ENCODE measurements at places on chromosomes 7 and 10. TPM values are rescaled to one million over a fixed set of nuclear protein-coding genes. Genes with fewer than 3 reads are reported as not detected.

DNA sequence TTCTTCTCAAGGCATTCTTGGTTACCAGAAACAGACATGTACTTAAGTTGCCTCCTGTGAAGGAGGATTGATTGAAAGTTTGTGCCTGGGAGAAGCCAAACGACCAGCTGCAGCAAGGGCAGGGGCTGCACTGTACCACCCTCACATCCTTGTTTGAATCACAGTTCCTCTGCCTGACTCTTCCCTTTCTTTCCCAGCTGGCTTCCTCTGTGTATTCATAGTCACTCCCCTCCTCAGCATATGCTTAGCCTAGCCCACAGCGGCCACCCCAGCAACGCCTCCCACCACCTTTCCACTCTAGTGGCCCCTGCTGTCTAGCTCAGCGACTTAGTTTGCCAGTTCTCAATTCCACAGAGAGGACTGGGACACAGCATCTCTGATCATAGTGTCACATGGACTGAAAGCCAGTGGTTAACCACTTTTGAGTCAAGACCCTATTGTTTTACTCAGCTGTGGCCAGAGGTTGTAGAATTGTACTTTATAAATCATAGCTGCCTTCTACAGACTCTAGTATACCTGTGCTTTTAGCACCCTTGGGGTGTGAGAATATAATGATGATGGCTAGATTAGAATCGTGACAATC lies 643.0 kb downstream of the SUGCT start:
- no peak for DNase-seq

The DPP6 gene
- 1.8 TPM for total RNA-seq

DNA sequence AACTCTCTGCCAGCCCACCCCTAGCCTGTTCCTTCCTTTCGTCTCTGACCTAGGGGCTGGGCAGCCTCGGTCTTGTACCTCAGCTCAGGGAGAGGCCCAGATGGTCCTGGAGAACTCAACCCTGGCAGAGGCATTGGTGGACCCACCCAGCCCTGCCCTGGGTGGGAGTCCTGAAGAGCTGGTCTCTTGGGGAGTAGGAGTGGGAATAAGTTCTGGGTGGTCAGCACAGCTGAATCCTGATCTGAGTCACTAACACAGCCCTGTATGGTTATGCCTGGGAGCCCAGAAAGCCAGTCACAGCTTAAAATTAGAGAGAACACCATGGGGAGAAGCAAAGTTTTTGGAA lies 84.0 kb downstream of the SORBS1 start:
- DNase-seq, result no peak

The CHAT gene
- not detected for total RNA-seq

The EPHB6 gene
- total RNA-seq, result 65.6 TPM

The OR2A42 gene
- not detected for total RNA-seq

The STN1 gene
- total RNA-seq, result 44.7 TPM

The KBTBD2 gene
- 56.4 TPM for total RNA-seq

DNA sequence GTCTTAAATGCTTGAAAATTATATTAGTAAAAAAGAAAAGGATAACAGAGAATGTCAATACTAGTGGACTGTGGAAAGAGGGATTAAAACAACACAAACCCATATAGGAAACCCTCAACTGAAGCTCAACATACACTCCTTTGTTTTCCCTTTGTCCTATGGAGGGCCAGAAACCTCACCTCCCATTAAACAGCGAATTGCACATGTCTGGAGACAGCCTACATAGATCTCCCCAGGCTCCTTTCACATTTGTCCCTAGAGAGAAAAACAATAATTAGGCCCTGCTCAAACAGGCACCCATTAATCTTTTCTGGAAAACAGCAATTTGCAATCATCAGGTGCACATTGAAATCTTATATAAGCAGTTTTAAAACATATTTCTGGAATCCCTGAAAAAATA lies 87.6 kb upstream of the SEMA3D start:
- no peak for DNase-seq

- no peak for DNase-seq
Observed at GRCh38 chr10:91788527-91788926, 9.7 kb upstream of the TNKS2 start.

DNA sequence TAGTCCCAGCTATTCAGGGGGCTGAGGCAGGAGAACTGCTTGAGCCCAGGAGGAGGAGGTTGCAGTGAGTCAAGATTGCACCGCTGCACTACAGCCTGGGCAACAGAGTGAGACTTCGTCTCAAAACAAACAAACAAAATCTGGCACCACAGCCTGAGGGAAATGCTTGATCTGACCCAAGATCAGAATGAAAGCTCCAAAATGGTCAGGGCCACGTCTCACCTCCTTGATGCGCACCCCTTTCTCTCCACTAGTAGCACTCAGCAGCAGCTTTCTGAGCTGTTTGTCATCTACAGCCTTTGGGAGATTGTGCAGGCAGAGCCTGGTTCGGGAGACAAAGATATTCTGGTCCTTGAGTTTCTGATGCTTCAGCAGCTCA lies 22.7 kb downstream of the RBM28 start:
- DNase-seq, result no peak

GRCh38 chr10:35194471-35194870 lies 67.8 kb downstream of the CREM start:
- no peak for DNase-seq

All from omental fat pad (tissue), 4 donors.